GM23248 (cell line): ENCODE measurements at places on chromosomes 5 and 9.

DNA sequence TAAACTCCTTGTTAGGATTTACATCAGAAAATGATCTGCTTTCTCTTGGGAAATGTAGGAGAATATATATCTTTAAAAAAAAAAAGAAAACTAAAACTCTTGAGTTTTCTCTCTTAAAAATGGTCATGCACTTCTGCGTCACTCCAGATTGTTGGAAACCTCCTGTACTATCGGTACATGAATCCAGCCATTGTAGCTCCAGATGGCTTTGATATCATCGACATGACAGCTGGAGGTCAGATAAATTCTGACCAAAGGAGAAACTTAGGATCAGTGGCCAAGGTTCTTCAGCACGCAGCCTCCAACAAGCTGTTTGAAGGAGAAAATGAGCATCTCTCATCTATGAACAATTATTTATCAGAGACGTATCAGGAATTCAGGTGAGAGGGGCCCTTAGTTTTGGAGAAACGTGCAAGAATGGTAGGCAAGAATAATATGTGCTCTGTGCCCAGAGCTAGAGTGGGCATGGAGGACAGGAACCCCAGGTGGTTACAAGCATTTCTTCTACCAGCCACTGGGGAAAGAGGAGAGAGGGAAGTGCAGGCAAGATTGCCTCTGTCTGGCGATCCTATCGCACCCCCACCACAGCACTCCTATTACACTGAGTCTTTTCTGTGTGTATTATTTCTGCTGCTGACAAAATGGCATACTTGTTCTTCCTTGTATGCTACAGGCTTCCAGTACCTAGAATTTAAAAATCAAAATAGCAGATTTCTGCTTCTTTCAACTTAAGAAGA lies 41.4 kb upstream of the F2R start:
- no peak for DNase-seq

- DNase-seq, result no peak
Observed at GRCh38 chr9:80177949-80178480, 606.2 kb downstream of the TLE4 start.

- DNase-seq, result no peak
Observed at GRCh38 chr9:131329241-131329641, 39.7 kb downstream of the PLPP7 start.

DNA sequence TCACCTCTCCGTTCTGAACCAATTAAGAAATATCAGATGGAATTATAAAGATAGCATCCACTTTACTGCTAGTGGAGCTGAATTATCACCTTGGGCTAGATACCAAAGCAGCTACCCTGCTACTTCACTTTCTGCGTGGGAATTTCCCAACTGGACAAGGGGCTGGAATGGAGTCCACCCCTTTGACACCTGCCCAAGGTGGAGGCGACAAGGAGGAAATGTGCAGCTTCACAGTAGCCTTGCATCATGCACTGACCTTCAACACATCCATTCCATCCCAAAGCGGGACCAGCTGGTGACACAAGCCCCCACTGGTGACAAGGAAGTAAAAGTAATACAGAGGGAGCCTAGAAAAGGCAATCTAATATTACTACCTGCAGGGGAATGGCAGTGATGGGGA lies 30.7 kb downstream of the CTNND2 start:
- no peak for DNase-seq

DNA sequence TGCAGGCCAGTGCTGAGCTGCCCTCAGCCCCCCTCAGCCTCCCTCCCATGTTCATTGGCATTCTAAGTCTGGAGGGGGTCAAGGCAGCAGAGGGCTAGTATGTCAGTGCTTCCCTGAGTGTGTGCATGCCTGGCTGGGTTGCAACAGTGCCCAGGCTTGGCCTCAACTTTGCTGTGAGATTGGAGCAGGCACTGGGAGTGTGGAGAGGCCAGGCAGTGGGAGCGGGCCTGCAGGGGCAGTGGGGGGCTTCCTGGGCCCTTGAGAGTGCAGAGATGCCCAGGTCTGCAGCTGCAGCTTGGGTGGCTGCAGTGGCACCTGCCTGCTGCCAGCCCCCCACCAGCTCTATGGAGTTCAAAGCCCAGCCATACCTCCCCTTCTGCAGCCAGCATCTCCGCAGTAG lies 239.3 kb downstream of the ARRDC3 start:
- no peak for DNase-seq

DNA sequence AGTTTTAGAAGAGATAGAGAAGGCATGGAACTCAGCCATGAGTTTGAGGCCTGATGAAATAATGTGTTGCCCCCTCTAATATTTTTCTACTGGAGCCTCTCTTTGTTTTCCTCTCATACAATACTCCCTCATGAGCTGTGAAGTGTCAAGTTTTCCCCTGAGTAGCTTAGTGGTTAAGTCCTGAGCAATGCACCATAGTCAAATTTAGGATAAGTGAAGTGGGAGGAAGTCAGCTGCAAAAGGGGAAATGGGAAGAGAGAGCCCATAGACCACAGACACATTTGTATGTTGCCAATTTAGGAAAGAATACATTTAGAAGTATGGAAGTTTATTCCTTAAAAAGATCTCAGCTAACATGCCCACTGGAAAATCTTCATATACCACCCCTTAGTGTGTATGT lies 171.5 kb upstream of the NREP start:
- no peak for DNase-seq

DNA sequence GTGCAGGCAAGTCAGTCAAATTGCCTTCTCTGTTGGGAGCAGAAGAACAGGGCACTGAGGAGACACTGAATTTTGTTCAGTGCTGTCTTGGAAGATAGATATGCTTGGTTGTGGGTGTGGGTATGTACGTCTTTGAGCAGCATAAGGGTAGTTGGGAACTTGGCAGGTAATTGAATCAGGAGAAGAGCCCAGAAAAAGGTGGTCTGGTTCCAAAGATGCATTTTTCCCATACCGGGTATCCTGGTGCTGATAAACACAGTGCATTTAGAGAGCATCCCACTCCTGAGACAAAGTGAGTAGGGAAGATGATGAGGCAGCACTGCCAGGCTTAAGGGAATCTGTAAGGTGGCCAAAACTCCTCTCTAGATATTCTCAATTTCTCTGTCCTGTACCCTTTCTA lies 40.6 kb downstream of the TEK start:
- DNase-seq, result no peak

GRCh38 chr9:115106642-115107041 lies 11.3 kb downstream of the TNC start:
- DNase-seq, result peak; percentile 74

DNA sequence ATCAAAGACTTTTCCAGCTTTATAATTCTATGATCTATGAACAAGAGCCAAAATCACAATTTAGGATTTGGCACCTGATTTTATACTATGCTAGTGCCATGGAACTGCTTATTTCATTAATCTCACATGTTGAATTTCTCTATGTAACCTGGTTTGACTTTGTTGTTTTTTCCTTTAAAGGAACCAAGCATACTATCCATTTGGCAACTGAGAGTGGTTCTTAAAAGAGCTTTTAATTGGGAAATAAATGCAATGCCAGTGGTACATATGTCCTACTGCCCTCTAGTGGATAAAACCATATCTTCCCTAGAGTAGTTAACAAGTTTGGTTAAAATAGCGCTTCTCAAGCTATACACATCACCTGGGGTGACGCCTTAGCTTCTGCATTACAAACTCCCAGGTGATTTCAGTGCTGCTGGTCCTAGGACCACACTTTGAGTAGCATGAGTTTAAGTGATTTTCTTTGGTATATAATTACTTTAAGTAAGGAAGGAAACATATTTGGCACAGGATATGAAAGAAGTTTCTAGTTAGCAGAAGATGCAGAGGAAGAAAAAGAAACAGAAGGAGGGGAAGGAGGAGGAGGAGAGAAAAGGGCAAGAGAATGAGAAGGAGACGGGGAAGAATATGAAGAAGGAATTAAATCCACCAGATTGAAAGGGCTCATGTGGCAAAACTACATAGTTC lies 56.8 kb downstream of the FGF10 start:
- DNase-seq, result peak; percentile 69

- peak; percentile 84 for DNase-seq
Observed at GRCh38 chr5:96209829-96210228, 223.2 kb downstream of the PCSK1 start.
